Kidney capillary endothelial cell (primary cell): ENCODE measurements at places on chromosomes 5 and 9.

DNA sequence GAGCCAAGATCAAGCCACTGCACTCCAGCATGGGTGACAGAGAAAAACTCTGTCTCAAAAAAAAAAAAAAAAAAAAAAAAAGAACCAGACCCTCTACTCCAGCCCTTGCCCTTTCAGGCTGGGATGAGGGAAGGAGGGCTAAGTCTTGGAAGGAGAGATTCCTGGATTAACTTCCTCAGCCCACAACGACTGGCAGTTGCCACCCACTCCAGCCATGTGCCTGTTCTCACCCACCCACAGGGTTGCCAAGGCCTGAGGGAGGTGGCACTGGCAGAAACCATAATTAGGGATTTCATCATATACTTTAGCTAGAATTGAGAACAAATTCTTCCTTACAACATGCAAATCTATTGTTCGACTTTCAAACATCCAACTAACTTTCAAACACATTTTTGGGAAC lies 87.8 kb upstream of the SLC30A5 start:
- DNase-seq: no peak

GRCh38 chr9:107751567-107752210 lies 262.1 kb upstream of the KLF4 start:
- no peak for DNase-seq

GRCh38 chr9:91803970-91804752 lies 145.9 kb downstream of the ROR2 start:
- DNase-seq: no peak

DNA sequence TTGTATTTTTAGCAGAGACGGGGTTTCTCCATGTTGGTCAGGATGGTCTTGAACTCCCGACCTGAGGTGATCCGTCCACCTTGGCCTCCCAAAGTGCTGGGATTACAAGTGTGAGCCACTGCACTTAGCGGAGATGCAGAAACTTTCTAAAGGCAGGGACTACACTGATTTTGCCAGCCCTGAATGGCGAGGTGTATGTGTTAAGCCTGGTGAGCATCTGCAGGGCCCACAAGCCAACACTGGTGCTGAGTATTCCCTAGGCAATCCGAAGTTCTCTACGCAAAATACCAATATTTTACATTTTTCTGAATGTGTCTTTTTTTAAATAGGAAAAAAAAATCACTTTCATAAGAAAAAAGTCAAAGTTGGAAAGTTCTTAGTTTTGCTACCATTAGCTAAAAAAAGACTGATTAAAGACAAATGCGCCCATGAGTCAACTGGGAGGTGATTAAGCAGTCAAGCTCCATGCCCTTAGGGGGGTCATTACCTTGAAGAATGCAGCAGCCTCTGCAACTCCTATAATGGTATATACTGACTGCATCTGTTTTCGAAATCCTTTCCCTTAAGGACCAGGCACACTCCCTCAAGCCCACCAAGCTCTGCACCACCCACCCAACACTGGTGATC lies 502.8 kb downstream of the BNC2 start:
- no peak for DNase-seq

GRCh38 chr9:105244734-105245028 lies 230 bp downstream of the SLC44A1 start:
- no peak for DNase-seq

- no peak for DNase-seq
These were observed 32.1 kb downstream of the PRRC1 start for GRCh38 chr5:127549551-127549950.

DNA sequence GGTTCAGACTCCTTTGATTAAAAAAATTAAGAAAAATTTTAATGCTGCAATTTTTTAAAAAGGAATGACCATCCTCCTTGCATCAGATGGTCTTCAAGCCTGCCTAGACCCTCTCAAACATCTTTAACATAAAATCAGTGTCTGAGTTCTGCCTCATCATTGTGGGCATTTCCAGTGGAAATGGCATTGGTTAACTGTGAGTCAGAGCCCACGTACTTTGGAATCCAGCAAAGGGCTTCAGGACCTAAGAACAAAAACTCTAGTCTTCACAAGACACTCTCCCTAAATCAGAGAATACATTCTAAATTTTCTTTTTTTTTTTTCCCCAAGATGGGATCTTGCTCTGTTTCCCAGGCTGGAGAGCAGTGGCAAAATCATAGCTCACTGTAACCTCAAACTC lies 9.4 kb upstream of the C5orf15 start:
- DNase-seq: no peak

DNA sequence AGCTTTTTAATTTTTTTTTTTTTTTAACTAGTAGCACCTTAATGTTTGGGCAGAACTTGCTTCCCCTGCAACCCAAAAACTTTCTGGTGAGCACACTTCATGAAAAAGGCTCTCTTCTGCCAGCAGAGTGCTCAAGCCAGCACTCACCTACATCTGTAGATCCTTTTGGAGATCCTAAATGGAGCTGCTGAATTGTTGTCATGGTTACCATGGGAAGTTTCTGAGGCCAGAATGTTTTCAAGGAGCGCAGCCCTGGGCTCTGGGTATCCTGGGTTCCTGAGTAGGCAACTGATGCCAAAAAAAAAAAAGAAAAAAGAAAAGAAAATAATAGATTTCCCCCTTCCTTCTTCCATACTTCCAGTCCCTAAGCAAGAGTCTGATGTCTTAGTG lies 3.1 kb upstream of the CPEB4 start:
- no peak for DNase-seq

GRCh38 chr9:134778841-134779411 lies 101.7 kb upstream of the FCN2 start:
- peak; percentile 46 for DNase-seq

GRCh38 chr5:54873691-54874090 lies 111.7 kb downstream of the ESM1 start:
- no peak for DNase-seq

DNA sequence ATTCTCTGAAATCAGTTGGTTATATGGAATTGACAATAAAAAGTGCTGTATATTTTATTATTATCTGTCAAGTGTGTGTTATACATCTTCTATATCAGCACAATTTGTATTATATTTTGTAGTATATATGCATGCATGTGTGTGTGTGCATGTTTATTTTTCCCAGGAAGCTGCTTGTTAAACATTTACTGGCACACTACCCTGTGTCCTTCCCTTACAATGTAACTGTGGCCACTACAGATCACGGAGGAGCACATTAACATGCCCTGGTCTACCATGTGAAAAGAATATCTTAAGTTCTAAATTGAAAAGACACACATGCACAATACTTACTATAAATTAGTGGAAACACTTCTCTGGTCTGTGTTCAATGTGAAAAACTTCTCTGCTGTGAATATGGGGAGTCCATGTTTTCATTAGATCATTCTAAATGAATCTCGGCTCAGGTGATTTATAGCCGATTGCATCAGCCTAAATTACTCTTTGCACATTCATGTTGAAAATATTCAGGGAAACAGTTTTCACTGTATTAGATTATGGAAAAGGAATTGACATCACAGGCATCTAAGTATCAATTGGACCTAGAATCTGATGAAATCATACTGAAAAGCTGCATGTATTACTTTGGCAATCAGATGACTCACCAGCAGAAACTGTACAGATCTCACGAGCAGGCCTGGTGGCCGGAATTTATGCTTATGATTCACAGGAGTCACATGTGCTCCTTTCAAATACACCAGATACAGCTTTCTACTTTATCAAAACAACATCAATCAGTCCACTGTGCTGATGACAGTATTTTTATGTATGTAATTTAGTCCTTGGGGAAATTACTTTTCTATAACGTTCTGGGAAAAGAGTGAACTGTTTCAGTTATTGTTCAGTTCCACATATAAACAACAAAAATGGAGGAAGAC lies 39.4 kb downstream of the LURAP1L start:
- peak; percentile 94 for DNase-seq

- no peak for DNase-seq
These were observed 9.9 kb upstream of the SH3TC2 start for GRCh38 chr5:149072791-149073190.

GRCh38 chr5:91797576-91797975 lies 414.5 kb upstream of the ARRDC3 start:
- no peak for DNase-seq

GRCh38 chr5:146003852-146004251 lies 67.5 kb downstream of the SH3RF2 start:
- DNase-seq: no peak

GRCh38 chr9:95008151-95008771 lies 281.8 kb downstream of the AOPEP start:
- no peak for DNase-seq

DNA sequence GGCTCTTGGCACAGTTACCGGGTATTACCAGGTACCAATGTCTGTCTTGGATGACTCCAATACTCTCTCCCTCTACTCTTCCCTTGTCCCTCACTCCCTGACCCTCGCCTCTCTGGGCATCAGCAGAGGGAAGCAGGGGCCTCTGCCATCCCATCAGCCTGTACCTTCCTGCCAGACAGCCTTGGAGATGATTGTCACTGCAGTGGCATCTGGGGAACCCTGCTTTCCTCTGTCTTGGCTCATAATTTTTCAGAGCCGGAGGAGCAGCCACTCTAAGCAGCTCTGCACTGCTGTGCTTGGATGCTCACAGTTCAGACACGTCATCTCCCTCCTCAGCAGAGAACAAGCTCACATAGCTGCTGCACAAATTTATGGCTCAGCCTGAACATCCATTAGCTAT lies 274.1 kb downstream of the SMARCA2 start:
- DNase-seq: no peak

- no peak for DNase-seq
These were observed 38.1 kb downstream of the SLC12A2 start for GRCh38 chr5:128121651-128122050.

DNA sequence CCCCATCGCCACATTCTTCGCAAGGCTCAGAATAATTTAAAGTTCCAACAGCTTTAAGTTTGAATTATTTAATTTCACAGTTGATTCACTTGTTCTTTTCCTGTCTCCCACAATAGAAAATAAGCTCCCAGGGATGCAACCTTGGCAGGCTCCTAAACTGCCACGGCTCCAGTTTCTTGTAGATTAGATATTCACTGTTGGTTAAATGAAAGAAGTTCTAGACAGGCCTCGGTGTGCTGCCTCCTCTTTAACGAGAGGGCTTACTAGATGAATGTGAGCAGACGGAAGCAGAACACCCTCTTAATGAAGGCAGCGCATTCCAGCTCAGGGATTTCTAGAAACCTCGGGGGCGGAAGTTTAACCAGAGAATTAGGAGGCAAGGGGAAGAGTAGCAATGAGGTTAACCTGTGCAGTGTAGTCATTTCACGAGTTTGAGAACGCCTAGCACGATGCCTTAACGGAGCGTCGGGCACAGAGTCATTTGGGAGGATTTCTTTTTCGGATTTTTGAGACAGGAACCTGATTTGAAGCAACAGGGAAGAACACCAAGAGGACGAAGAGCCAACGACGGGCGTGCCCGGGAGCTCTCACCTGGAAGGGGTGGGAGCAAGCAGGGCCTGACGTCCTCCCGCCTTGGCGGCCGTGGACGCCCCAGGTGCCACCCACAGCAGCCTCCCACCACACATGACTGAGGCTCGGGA lies 637 bp upstream of the SMC5 start:
- DNase-seq: peak; percentile 18

GRCh38 chr9:1024112-1024511 lies 26.0 kb upstream of the DMRT2 start:
- DNase-seq: no peak

DNA sequence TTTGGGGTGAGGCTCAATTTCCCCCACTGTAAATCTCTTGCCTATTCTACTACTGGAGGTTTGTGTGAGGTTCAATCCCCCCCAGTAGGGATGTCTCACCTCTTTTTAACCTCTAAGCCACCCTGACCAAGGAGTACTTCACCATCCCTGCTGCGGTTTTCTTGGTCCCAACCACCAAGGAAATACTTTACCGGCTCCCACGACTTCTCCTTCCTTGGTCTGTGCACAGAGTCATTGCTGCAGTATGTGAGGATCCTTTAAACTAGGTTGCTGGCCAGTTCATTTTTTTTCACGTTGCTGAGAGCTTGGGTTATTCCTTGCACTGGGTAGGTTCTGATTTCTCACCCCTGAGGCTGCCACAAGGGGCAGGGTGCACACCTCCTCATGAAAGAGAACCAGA lies 22.5 kb upstream of the HMGCS1 start:
- DNase-seq: no peak

DNA sequence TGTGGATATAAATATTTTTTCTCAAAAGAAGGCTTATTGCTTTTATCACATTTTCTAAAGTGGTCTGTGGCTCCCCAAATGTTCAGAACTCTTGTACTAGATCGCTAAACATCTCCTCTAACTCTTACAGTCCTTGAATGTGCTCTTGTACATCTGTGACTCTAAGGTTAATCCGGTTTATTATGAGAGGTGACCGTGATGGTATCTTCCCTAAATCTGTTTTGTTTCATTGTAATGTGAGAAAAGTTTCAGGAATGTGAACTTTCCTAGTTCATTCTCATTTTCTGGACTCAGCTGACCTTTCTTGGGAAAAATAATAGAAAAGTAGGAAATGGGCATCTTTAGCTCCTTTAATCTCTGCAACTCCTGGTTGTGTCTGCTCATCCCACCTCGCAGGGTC lies 94.5 kb upstream of the CD180 start:
- no peak for DNase-seq

DNA sequence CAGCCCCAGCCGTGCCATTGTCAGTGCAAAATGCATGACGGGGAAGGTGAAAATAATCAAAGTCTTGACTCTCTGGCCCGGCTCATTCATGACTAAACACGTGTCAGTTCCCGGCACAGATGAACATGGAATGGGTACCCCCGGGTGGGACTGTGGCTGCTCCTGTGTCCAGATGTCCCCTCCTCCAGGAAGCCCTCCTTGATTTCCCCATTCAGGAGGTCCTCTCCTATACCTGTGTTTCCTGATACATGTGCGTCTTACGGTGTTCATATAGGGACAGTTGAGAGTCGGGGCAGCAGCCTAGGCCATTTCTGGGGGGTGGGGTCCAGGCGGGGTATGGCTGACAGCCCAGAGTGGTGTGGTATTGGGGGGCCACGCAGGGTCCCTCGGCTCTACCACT lies 19.5 kb downstream of the RXRA start:
- DNase-seq: no peak

DNA sequence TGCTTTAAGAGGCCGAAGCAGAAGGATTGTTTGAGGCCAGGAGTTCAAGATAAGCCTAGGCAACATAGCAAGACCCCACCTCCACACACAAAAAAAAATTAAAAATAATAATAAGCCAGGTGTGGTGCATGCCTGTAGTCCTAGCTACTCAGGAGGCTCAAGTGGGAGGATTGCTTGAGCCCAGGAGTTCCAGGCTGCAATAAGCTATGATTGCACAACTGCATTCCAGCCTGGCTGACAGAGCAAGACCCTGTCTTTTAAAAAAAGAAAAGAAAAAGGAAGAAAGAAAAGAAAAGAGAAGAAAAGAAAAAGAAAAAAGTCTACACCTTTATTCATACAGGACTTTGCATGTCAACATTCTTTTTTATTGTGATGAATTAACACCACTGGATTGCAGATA lies 2125.8 kb downstream of the MAT2B start:
- no peak for DNase-seq

DNA sequence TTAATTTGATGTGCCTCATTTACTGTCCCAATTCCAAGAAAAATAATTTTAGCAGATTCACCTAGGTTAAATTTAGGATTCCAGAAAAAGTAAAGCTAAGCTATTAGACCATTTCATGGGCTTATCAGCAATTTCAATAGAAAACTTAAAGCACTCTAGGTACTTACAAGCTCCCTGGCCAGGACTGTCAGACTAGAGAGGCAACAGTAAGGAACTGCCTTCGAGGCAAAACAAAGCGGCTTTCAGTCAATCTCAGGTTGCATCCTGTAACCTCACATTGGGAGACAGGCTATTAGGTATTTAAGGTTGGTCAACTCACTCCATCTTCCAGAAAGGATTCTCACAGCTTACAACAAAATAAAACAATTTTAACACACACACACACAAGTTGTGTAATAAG lies 48.7 kb upstream of the FSD1L start:
- no peak for DNase-seq
